ENCODE measurements at places on chromosomes 5 and 9.
A peak's percentile ranks its signal among the peaks of the same experiment; 100 is the strongest.

GRCh38 chr5:145738227-145738626 lies 96.9 kb downstream of the PRELID2 start:
- DNase-seq = no peak

- DNase-seq = peak; percentile 4
Observed at GRCh38 chr9:35364817-35365585, 124.9 kb upstream of the RUSC2 start.

DNA sequence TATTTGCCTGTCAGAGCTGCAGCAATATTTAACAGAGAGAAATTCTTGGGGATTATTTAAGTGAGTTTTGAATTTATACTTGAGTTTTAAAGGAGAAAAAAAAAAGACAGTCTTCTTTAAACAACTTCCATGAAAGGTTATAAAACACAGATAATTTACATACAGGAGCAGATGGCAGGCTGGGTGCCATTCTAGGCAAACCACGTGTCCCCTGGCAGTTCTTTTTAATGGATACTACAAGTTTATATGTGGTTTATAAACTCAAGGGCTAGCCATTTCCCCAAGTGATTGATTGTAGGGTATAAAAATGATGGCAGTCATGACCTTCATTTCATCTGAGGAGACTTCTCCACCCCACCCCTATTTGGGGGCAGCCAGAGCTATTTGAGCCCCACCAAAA lies 166.6 kb downstream of the FSTL4 start:
- DNase-seq = no peak

GRCh38 chr5:32805971-32806638 lies 95.0 kb downstream of the NPR3 start:
- peak; percentile 56 for DNase-seq

DNA sequence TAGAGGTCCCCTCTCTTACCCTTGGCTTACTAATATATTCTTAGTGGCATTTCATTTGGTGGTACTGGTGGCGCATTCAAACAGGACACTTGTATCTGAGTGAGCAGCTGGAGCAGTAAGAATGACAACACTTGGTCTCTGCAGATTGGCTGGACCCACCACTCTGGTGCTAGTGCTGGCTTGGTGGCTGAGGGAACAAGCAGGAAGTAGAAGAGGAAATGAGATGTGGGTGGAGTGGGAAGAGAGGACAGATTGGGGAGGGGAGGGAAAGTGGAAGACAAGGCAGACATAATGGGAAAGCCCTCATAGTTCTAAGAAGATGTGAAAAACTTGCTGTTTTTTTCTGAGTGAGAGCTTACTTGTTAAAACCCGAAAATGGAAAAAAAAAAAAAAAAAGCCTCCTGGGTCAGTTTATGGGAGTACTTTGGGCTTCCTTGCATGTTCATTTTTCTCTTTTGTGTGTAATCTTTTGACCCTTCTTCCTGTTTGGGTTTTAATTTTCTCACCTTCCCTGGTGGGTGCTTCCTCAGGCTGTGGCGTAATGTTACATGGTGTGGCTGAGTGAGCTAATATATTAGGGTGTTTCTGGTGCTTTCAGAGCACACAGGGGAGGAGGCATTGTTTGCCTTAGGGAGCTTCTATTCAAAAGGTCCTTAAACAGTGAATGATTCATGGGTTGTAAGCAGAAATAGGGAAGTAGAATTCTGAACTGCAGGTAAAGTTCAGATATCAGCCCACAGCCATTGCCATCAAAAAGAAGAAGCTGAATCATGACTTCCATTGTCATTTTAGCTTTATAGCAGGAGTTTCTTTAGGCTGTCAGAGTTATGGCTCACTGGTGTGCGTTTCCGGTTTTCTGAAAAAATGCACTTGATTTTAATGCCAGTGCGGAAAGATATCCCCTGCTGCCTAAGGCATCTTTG lies 52.3 kb downstream of the TLE4 start:
- peak; percentile 18 for DNase-seq

DNA sequence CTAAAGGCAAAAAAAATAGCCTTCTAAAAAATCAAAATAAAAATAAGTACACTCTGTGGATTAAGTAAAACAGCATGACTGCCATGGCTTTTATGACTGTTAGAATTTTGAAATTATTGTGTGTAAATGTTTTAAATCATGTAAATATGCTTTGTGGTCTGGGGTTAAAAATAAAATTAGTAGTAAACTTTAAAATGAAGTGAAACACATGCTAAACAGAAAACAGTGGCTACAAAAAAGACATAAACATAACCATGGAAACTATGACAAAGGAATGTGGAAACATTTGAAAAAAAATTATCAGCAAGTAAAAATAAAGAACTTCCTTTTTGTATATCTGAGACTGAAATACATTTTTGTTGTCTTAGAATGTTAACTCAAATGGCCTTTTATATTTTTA lies 134.5 kb upstream of the SPEF2 start:
- peak; percentile 27 for DNase-seq

DNA sequence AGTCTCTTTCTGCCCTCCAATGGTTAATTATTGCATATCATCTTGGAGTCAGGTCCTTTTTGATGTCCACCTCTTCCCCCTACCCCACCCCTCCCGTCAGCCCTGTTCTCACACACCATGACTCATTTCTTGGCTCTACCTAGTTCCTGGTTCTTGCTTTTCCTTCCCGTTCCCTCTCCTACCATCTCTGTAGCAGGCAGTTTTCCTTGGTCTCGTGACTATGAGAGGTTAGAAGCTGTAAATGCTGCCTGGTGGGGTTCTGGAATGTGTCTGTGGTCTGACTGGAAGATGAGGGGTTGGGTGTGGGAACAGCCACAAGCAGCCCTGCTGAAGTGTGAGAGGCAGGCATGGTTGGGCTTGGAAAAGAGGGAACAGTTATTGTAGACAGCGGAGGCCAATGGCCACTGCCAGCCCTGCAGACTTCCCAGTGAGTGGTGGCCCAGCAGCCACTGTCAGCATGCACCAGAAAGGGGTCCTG lies 18.2 kb downstream of the SLC22A5 start:
- DNase-seq = peak; percentile 96

DNA sequence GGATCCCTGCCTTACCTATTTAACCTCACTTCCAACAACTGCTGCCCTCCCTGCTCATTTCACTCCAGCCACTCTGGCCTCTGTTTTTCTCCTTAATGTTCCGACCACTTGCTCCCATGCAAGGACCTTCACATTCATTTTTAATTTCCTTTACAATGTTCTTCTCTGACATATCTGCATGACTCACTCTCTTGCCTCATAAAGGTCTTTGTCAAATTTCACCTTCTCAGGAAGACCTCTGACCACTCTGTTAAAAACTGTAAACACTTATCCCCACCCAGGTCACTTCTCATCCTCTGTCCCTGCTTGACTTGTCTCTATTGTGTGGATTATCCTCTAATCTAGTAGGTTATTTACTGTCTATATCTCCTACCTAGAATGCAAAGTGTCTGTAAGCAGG lies 751.2 kb downstream of the BRINP1 start:
- DNase-seq = no peak

- DNase-seq = no peak
Observed at GRCh38 chr9:89756891-89757537, 152.2 kb downstream of the GADD45G start.

DNA sequence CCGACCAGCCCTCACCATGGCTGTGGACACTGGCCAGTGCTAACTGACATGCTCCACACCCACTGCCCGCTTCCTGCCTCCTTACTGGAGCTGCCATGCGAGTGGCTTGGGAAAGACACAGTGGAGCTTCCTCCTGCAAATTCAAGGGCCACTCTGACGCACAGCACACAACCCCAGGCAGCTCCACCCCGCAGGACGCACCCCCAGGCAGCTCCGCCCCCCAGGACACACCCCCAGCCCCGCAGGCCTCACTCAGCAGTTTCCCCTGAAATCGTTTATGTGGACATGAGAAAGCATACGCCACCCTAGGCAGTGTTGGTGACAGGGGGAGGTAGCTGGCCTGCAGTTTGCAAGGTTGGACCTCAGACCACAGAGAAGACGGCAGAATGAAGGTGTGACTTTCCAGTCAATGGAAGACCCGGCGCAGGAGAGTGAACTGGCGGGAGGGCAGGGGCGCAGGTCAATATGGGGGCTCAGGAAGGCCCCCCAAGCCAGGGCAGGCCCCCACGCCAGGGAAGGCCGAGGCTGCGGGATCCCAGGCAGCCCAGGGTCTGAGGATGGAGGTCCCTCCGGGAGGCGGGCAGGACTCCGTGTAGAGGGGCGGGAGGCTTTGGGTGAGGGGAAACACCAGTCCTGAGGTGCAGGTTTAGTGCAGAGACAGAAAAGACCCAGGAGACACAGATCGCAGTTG lies 21.6 kb downstream of the LPCAT1 start:
- DNase-seq = no peak

DNA sequence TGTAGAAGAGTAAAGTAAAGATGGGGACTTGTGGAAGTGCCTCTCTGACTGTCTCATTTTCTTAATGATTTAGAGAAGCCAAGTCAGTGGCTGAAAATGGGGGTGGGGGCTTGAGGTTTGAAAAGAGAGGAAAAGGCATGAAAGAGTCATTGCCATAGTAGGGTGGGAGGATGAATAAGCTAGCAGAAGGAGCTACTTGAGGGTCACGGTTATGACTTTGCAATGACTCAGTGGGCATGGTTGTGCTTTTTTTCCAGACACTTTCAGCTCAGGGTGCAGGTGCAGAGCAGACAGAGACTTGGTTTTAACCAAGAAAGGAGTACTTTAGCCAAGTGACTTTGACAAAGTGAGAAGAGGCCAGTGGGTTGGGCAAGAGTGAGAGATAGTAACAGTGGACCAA lies 117.8 kb downstream of the PTTG1 start:
- DNase-seq = no peak

DNA sequence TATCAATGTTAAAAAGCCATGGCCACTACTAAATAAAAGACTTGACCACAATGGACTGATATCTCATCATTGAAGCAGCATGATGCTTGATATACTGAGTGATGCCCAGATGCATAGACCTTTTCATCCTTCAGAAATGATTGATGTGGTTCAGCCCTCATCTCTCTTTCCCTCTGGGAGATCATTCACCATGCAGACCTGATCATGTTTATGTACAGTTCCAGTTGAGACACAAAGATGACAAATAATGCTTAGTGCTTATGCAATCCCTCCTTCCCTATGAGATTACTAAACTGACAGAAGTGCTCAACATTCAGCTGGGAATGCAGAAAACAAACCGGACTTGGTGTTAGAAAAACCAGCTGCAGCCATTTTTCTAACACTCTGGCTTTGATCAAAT lies 91.9 kb upstream of the TLR4 start:
- DNase-seq = no peak

- DNase-seq = no peak
Observed at GRCh38 chr9:79684059-79684458, 112.3 kb downstream of the TLE4 start.

- DNase-seq = peak; percentile 17
Observed at GRCh38 chr5:171845857-171846256, 60.2 kb downstream of the SMIM23 start.

GRCh38 chr5:75610201-75610600 lies 1.1 kb upstream of the ANKDD1B start:
- DNase-seq = no peak

- no peak for DNase-seq
Observed at GRCh38 chr5:142192286-142193113, 83.9 kb downstream of the NDFIP1 start.

DNA sequence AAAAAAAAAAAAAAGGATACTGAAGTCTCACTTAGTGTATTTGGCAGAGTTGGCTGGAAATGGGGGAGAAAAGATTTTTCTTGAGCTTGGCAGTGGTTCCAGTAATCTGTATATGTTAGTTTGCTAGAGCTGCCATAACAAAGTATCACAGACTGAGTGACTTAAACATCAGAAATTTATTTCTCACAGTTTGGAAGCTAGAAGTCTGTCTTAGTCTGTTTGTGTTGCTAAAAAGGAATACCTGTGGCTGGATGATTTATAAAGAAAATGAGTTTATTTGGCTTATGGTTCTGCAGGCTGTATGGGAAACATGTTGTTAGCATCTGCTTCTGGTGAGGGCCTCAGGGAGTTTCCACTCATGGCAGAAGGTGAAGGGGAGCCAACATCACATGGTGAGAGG lies 89.6 kb upstream of the CEP78 start:
- DNase-seq = no peak

- no peak for DNase-seq
Observed at GRCh38 chr5:31859096-31859495, 220.2 kb downstream of the PDZD2 start.

GRCh38 chr5:58108511-58108910 lies 351.4 kb downstream of the PLK2 start:
- DNase-seq = no peak

DNA sequence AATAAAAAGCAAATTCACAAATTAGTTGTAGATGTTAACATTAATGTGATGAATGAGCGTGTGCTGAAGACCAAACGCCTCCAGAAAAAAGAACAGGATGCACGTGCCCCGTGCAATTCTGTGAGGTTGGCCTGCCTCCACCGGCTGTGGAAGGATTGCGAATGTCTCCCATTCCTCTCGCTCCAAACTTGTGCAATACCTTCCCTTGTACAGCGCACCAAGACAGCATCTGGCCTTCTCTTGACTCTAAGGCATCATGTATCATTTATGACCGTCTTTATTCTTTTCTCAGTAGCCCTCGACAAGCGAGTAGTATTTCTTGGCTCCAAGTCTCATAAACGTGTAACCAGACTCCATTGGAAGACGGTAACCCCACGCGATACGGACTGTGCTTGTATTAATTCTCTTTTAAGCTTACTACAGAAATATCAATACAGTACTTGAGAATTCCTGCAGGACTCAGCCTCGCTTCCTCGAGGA lies 1.5 kb upstream of the TESK1 start:
- DNase-seq = peak; percentile 90

DNA sequence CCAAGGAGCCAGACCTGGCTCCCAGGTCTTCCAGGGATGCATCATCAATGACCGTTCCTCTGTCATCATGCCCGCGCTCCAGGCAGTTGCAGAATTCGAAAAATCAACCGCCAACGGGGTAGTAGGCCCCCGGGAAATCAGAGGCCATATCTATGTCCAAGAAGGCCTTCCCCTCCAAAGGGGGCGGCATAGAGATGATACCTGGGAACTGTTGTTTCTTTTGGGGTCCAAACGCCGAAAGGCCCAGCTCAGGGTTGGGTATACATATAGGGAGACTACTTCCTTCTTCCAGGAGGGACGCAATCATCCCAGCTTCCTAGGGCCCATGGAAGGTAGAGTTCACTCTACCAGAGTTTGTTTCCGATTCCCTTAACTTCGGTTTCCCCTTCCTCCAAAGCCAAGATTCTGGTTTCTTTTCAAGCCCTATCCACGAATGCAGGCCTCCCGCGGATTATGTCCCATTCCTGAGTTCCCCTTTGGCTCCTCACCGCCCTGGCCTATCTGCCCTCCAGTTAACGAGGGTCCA lies 754 bp downstream of the DCAF12 start:
- peak; percentile 8 for DNase-seq

All from fibroblast of pulmonary artery (primary cell).